RPMI8226 (cell line): ENCODE measurements at places on chromosomes 2 and 18.

DNA sequence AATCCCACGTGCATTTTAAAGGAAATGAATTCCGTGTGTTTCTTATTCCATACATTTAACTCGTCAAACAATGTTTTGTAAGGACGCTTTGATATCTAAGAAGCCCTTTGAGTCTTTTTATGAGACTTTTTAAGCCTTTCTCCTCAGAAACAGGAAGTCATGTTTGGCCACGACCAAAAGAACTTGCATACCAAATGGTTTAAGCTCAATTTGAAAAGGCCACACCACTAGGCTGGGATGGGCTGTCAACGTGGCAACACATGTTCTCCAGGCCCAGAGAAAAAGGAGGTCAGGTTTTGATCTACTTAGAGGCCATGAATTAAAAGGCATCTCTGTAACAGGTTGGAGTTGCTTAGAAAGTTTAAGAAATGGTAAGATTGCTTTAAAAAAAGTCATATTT is 441.8 kb downstream of the CMPK2 start:
- DNase-seq = no peak

DNA sequence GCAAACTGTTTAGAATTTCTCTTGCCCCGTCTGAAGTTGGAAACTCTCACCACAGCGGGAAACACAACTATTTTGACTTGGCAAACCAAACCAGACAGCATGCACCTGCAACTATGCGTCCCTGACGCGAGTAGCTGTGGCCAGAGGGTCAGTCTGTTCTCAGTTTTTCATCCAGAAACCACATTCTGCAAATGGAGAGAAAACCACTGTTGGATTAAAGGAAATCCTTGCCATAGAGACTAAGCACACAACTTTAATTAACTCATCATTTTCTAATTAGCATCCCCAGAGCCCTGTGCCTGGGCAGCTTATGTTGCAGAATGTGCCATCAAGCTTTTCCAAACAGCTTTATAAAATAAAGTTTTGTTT is 415.7 kb upstream of the TCF4 start:
- DNase-seq = peak; percentile 30

DNA sequence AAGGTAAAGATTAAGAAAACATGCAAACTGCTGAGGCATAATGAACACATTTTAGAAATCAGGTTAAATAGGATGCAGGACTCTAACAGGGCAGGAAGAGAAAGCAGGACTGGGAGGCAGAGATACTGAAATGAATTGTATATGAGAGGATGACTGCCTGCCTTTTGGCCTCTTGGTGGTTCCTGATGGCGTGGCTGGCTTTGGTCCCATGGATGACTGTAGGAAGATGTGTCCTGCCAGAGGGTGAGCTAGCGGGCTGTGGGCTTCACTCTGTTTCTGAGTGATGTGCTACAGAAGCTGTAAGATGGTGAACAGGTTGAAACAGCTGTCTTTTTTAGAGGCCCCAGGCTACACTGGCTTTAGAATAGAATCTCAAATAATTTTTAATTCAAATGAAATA is 517.0 kb downstream of the SLC4A3 start:
- no peak for DNase-seq

DNA sequence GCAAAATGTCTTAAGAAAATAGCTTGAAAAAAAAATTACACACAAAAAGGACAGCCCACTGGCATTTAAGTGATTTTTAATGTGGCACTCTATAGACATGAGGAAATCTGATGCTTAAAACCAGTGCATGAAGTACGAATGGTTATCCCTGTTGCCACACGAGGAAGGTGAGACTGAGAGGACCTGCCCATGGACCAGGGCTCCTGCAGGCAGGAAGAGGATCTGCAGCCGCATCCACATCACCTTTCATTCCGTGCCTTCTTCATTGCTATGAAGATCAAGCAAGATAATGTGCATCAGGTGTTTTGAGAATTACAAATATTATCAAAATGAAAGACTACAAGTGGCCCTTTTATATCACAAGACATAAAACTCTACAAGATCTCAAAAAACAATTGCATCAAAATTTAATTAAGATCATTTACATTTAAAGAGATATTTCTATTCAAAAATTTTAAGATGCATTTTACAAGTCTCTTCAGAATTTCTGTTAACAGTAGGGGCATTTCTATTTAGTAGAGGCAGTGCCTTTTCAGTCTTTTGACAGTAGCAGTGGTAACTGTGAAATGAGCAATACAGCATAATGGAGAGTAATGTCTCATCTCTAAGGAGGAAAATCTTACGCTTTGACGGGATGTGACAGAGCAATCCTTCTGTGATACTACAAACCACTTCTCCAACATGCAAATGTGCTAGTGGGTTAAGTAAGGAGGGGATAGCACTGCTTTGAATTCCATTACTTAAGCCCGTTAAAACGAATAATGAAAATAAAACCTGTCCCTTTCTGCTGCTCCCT is 83.4 kb downstream of the SLC5A7 start:
- no peak for DNase-seq

GRCh38 chr2:200449149-200449548 is 60.7 kb downstream of the KCTD18 start:
- DNase-seq = no peak

DNA sequence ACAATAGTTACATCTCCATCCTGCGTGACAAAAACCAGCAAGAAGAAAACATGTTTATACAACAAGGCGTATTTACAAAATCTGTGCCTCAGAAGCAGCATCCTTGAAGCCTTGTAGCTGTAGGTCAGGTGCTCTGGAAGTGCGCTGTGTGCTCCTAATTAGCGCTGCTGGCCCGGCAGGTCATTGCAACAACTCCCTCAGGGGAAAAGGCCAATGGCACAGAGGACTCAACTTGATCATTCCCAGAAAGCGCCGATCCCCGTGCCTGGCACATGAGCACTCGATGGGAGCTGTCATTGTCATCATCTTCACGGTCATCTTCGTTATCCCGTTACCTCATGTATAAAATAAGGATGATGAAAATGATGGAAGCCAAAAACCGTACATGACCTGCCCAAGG is 58.5 kb downstream of the EIPR1 start:
- no peak for DNase-seq

DNA sequence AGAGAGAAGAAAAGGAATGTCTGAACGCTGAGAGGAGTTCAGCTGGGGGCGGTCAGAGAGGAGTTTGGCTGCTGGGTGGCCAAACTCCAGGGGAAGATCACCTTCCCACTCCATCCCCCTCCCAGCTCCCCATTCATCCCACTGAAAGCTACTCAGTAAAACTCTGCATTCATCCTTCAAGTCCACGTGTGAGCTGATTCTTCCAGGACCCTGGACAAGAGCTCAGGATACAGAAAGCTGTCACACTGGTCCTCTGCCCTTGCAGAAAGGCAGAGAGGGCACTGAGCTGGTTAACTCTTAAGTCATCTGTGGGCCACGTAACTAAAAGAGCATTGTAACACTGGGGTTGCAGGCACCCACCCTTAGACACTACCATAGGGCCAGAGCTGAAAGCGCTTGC is 132.1 kb upstream of the ARL4C start:
- DNase-seq = no peak

- no peak for DNase-seq
Observed at GRCh38 chr18:67935638-67936037, 419.1 kb upstream of the DSEL start.

DNA sequence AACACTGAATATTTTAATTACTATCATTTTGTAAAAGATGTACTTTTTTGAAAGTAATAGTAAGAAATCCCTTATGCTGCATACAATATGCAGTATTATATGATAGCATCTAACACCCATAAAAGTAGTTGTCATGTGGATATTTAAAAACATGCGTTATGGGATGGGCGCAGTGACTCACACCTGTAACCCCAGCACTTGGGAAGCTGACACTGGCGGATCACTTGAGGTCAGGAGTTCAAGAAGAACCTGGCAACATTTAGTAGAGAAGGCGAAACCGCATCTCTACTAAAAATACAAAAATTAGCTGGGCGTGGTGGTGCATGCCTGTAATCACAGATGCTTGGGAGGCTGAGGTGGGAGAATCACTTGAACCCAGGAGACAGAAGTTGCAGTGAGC is 88.9 kb downstream of the FEZ2 start:
- DNase-seq = no peak

DNA sequence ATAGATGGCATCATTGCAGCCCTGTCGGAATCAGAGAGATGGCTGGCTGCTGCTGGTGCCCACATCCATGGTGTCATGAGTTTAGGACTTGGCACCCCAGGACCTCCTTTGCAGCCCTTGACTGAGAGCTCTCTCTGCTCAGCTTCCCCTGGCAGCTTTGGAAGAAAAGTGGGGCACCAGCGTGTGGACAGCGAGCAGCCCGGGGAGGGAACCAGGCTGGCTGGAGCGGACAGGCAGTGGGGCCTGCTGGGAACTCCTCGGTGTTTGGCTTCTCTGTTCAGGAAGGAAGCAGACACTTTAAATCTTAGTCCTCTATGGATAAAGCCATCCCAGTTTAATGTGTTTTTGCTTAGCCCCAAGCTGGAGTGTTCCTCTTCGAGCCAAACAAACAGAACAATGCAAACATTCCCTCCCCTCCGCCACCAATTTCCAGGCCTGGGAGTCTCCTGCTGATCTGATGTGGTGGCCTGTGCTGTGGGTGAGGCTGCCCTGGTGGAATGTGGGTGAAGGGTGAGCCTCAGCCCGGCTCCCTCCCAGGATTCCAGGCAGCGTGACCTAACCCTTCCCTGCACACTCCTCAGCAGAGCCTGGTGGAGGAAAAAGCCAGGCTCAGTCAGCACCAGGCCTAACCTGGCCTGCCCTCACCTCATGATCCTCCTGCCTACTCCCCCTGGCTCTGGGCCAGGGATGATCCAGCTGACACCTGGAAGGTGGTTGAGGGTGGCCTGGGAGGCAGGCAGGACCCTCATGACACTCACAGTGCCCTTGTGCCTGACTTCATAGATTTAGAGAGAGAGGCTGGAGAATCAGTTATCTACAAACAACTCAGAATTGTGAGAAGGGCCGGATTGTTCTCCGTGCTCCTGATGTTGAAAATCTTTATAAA is 21.6 kb upstream of the ITGB6 start:
- no peak for DNase-seq
